ENCODE measurements at places on chromosomes 1 and 21. TPM values are rescaled to one million over a fixed set of nuclear protein-coding genes. Genes with fewer than 3 reads are reported as not detected.

GRCh38 chr1:154467434-154468102 lies 34.5 kb upstream of the TDRD10 start:
- no peak overlapping the region for H3K27ac ChIP-seq
- H3K4me3 ChIP-seq: no peak overlapping the region
- DNase-seq: no peak
- H3K4me1 ChIP-seq: no peaks in the 10 kb centered on the region

- no peaks in the 10 kb centered on the region for H3K36me3 ChIP-seq
- DNase-seq: no peak
- H3K4me1 ChIP-seq: no peaks in the 10 kb centered on the region
- H3K4me3 ChIP-seq: no peak overlapping the region
- H3K27me3 ChIP-seq: no peaks in the 10 kb centered on the region
Measured at GRCh38 chr1:104878203-104878909, 1128.7 kb downstream of the AMY1C start.

DNA sequence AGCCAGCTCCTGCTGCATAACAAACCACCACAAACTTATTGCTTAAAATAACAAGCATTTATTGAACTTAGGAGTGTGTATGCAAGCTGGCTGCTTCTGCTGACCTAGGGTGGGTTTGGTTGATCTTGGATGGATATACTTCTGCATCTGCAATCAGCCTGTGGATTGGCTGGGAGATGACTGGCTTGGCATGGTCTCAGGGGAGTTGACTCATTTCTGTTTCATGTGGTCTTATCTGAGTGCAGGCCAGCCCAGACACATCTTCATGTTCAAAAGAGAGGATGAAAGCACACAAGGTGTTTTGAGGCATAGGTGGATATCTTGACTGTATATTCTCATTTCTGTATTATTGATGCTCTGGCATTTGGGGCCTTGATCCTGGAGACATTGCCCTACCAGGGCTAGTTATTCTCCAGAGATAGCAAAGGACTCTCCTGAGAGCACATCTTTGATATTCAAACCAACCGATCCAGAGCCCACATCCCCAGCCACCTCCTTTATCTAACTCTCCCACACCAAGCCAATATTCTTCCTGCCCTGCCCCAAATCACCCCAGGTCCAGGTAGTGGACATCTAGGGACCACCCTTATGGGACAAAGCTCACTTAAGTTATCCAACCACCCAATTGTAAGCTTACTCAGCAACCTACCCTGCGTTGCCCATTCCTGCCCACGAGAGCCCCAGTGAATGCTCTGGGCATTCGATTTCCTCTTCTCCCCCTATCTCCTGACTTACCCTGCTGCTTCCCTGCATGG lies 350.8 kb downstream of the PTPRU start:
- no peak overlapping the region for H3K27ac ChIP-seq
- no peak overlapping the region for H3K4me3 ChIP-seq
- H3K4me1 ChIP-seq: no peaks in the 10 kb centered on the region
- H3K27me3 ChIP-seq: peaks cover 3% of the 10 kb centered on the region

DNA sequence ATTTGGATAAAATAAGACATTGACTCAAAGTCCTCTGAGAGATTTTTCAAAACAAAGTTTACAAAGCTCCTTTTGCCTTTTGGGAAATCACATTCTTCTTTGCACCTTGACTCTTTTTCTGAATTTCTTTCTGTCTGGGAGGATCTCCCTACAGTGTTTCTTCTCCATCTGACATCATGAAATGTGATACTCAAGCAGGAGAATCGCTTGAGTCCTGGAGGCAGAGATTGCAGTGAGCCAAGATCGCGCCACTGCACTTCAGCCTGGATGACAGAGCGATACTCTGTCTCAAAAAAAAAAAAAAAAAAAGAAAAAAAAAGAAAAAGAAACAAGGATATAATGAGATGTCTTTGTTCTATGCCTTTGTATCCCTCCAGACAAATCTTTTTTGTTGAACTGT lies 13.3 kb upstream of the GRIK1 start:
- H3K4me1 ChIP-seq: no peaks in the 10 kb centered on the region
- H3K36me3 ChIP-seq: no peaks in the 10 kb centered on the region
- no peaks in the 10 kb centered on the region for H3K27me3 ChIP-seq
- DNase-seq: no peak
- H3K27ac ChIP-seq: no peak overlapping the region
- H3K4me3 ChIP-seq: no peak overlapping the region

NEK2 gene
- 11.1 TPM for polyA plus RNA-seq

- H3K27me3 ChIP-seq: no peaks in the 10 kb centered on the region
- no peak overlapping the region for H3K27ac ChIP-seq
- no peak overlapping the region for H3K4me3 ChIP-seq
- peaks cover 9% of the 10 kb centered on the region for H3K4me1 ChIP-seq
Measured at GRCh38 chr1:215526147-215526845, 40.8 kb upstream of the KCTD3 start.

DNA sequence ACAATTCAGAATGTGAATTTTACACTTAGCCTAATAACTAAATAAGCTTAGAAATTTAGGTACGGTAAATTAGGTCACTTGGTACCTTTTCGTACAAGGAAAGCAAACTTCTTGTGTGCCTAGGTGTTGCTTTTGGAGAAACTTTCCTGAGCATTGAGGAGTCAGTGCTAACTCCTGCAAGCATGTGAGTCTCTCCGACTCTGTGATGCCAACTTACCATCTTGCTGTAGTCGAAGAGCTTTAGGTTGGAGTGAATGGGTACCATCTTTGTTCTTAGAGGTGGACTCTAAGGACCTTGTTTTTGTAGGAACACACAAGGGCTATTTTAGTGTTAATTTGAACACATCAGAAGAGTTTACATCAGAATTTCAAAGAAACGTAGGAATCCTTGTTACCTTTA lies 688.9 kb downstream of the USP25 start:
- no peaks in the 10 kb centered on the region for H3K27me3 ChIP-seq
- DNase-seq: no peak
- H3K4me3 ChIP-seq: no peak overlapping the region
- no peaks in the 10 kb centered on the region for H3K4me1 ChIP-seq
- no peaks in the 10 kb centered on the region for H3K36me3 ChIP-seq

DNA sequence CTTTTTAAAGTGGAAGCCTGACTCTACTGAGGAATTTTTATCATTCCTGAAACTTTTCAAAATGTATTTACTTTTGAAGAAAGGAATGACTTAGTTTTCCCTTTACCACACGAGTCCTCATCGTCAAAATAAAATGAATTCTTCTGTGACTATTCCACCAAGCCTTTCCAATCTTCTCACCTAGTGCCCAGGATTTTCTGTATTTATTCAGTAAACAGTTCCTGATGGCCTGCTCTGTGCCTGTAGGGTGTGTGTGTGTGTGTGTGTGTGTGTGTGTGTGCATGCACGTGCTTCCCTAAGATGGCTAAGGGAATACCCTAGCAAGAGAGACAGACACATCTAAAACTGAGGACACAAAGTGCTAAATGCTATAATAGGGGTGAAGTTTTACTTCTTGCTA lies 395.0 kb upstream of the USP24 start:
- no peaks in the 10 kb centered on the region for H3K4me1 ChIP-seq
- no peaks in the 10 kb centered on the region for H3K27me3 ChIP-seq
- no peak for DNase-seq

DNA sequence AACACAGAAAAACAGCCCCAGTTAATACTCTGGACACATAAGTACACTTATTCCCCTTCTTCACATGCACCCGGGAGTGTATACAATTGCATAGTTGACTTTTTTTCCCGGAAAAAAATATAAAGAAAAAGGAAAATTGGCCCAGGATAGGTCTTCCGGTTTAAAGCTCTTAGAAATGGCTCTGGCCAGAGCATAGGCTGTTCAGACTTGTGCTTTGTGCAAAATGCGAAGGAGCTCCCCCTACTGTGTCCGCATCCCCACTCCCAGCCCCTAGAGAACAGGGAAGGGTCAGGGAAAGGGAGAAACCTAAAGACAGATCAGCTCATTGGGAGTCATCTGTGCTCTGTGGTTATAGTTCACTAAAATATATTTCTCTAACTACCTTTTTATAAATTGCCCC lies 5.5 kb upstream of the MTMR11 start:
- peak; percentile 45 for DNase-seq
- H3K27me3 ChIP-seq: no peaks in the 10 kb centered on the region
- H3K4me3 ChIP-seq: no peak overlapping the region
- peak overlapping the region; percentile 8 for H3K27ac ChIP-seq
- H3K36me3 ChIP-seq: peaks cover 27% of the 10 kb centered on the region

DNA sequence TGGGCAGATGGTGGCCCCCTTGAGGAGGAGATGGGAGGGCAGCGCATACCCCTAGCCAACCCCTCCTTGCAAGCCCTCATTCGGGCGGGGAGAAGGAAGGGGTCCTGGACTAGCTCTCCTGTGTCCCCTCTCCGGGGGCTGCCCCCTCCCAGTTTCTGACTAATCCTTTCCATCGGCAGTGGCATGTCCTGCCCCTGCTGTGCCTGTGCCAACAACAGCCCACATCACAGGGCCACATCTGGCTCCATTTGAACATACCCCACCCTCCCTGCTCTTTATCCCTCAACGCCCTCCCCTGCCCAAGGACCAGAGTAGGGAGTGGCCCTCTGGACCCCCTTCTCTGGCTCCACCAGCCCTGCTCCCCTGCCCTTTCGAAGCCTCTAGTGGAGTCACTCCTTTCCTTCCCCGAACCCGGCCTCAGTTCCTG lies 11.0 kb upstream of the LMNA start:
- DNase-seq: peak; percentile 39
- H3K4me3 ChIP-seq: no peak overlapping the region
- H3K27ac ChIP-seq: peak overlapping the region; percentile 83

- peaks cover 24% of the 10 kb centered on the region for H3K36me3 ChIP-seq
- no peak overlapping the region for H3K27ac ChIP-seq
- no peaks in the 10 kb centered on the region for H3K27me3 ChIP-seq
- no peaks in the 10 kb centered on the region for H3K4me1 ChIP-seq
- no peak overlapping the region for H3K4me3 ChIP-seq
Measured at GRCh38 chr1:185144233-185144632, 12.5 kb downstream of the TRMT1L start.

GRCh38 chr1:209150114-209150513 lies 433.4 kb upstream of the CAMK1G start:
- H3K4me1 ChIP-seq: no peaks in the 10 kb centered on the region
- no peak overlapping the region for H3K4me3 ChIP-seq
- peak; percentile 24 for DNase-seq
- no peaks in the 10 kb centered on the region for H3K27me3 ChIP-seq
- no peaks in the 10 kb centered on the region for H3K36me3 ChIP-seq

DNA sequence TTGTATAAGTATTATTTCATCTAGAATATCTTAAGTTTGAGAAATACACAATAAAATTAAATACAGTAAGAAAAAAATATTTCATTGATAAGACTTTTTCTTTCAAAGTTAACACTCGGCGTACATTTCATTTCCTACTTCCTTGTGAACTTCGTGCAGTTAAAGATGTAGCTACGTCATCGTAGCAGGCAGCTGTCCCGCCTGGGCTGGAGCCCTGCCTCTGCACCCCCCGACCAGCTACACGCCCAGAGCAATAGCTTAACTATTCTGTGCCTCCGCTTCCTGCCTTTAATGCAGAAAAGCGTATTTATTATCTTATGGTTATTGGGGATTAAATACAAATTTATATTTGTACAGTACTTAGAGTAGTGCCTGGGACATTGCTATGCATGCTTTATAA lies 53.5 kb downstream of the CLSTN1 start:
- H3K27ac ChIP-seq: peak overlapping the region; percentile 27
- no peaks in the 10 kb centered on the region for H3K27me3 ChIP-seq
- DNase-seq: peak; percentile 81
- no peaks in the 10 kb centered on the region for H3K4me1 ChIP-seq
- H3K36me3 ChIP-seq: peaks cover 11% of the 10 kb centered on the region
- H3K4me3 ChIP-seq: no peak overlapping the region

- H3K4me1 ChIP-seq: no peaks in the 10 kb centered on the region
- no peaks in the 10 kb centered on the region for H3K36me3 ChIP-seq
- DNase-seq: no peak
Measured at GRCh38 chr1:219123036-219123435, 50.6 kb upstream of the LYPLAL1 start.

AMY1A gene
- not detected for polyA plus RNA-seq

- no peak overlapping the region for H3K27ac ChIP-seq
- H3K36me3 ChIP-seq: no peaks in the 10 kb centered on the region
- peaks cover 4% of the 10 kb centered on the region for H3K27me3 ChIP-seq
Measured at GRCh38 chr21:45622416-45623097, 21.0 kb upstream of the PCBP3 start.

GPR37L1 gene
- polyA plus RNA-seq: 0.10 TPM

EXO5 gene
- polyA plus RNA-seq: 11.2 TPM

DNA sequence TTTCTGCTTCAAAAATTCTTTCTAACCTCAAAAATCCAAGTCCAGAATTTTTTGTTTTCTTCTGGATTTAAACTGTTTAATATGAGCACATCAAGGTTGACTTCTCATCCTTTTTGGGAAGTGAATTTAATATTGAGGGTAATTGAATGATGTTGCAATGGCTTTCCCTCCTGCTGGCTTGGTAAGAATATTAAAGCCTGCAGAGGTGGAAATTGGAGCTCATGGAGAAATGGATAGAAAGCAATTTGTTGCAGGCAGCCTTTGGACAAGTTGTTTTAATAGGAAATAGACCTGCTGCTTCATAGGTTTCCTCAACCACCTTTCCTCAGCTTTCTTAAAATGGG lies 124.7 kb downstream of the SYT2 start:
- H3K4me1 ChIP-seq: peaks cover 12% of the 10 kb centered on the region
- no peak for DNase-seq
- no peak overlapping the region for H3K4me3 ChIP-seq
- peaks cover 28% of the 10 kb centered on the region for H3K36me3 ChIP-seq
- H3K27me3 ChIP-seq: no peaks in the 10 kb centered on the region

DNA sequence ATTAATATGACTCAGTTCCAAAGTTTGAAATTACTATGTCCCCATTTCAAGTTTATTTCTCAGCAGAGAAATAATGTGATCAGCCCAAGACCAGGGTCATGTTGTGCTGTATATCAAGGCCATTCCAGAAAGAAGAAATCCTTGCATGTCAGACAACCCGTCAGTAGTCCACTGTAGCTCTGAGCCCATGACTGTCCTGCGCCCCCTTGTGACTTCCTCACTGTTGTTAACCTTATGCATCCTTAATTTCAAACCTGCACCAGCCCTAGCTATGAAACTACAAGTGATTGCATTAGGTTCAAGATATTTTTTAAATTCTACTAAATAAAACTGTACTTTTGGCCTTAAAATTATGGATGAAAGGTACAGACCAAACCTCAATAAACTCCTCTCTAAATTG lies 133.0 kb downstream of the LRRC7 start:
- H3K27me3 ChIP-seq: no peaks in the 10 kb centered on the region
- H3K36me3 ChIP-seq: no peaks in the 10 kb centered on the region
- H3K4me3 ChIP-seq: no peak overlapping the region
- no peak for DNase-seq
- H3K4me1 ChIP-seq: no peaks in the 10 kb centered on the region
- no peak overlapping the region for H3K27ac ChIP-seq

KRTAP20-1 gene
- not detected for polyA plus RNA-seq

MORN1 gene
- 10.3 TPM for polyA plus RNA-seq

- no peak overlapping the region for H3K4me3 ChIP-seq
- no peak overlapping the region for H3K27ac ChIP-seq
- H3K27me3 ChIP-seq: no peaks in the 10 kb centered on the region
- DNase-seq: no peak
Measured at GRCh38 chr1:29298246-29298645, 61.9 kb downstream of the PTPRU start.

GRCh38 chr1:155759966-155760630 lies 71.2 kb downstream of the DAP3 start:
- no peaks in the 10 kb centered on the region for H3K27me3 ChIP-seq
- H3K4me1 ChIP-seq: peaks cover 26% of the 10 kb centered on the region
- no peak for DNase-seq

- H3K27me3 ChIP-seq: no peaks in the 10 kb centered on the region
- no peak for DNase-seq
- H3K4me3 ChIP-seq: no peak overlapping the region
Measured at GRCh38 chr1:24362982-24363614, 43.9 kb downstream of the GRHL3 start.

GRCh38 chr21:34730756-34731445 lies 62.1 kb downstream of the CLIC6 start:
- DNase-seq: no peak
- H3K27ac ChIP-seq: no peak overlapping the region
- H3K4me1 ChIP-seq: no peaks in the 10 kb centered on the region

Measured in large intestine (tissue), 12 donors.